Activated T-cell treated with anti-CD3 and anti-CD28 coated beads, Interleukin-2, amount 50 U/mL, for 1 hour (primary cell): ENCODE measurements at places on chromosomes 3 and 15.

GRCh38 chr3:167489571-167489970 lies 15.7 kb upstream of the SERPINI2 start:
- DNase-seq = no peak

DNA sequence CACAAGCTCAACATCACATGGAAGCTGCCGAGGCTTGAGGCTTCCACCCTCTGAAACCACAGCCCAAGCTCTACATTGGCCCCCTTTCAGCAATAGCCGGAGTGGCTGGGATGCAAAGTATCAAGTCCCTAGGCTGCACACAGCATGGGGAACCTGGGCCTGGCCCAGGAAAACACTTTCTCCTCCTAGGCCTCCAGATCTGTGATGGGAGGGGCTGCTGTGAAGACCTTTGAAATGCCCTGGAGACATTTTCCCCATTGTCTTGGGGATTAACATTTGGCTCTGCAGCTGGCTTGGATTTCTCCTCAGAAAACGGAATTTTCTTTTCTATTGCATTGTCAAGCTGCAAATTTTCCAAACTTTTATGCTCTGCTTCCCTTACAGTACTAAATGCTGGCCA lies 18.2 kb downstream of the HRG start:
- no peak for DNase-seq

DNA sequence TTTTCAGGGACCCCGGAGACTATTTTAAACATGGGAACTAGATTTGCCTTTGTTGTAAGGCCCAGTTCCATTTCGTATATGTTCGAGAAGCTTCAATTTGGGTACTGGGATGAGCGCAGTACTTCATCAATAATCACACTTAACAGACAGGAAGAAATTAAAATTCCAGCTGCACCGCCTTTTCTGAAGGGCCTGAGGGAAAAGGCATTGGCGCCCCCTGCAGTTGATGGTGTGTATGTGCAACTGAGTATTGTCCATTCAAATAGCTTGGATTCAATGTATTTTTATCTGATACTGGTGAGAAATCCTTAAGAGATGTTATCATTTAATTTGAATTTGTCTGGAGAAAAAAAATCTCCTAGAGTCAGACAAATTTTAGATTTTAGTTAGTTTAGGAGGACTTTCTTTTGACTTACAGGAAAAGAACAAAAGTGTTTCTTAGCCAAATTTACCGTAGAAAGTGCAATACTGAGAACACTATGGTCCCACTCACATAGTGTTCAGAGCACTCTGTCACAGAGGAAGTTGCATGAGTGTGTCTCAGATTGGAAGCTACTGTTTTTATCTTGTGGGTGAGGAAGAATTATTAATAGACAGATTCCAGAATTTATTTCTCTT lies 5.4 kb upstream of the ALDH1A2 start:
- DNase-seq = no peak

GRCh38 chr15:50825946-50826345 lies 60.4 kb upstream of the SPPL2A start:
- DNase-seq = no peak

DNA sequence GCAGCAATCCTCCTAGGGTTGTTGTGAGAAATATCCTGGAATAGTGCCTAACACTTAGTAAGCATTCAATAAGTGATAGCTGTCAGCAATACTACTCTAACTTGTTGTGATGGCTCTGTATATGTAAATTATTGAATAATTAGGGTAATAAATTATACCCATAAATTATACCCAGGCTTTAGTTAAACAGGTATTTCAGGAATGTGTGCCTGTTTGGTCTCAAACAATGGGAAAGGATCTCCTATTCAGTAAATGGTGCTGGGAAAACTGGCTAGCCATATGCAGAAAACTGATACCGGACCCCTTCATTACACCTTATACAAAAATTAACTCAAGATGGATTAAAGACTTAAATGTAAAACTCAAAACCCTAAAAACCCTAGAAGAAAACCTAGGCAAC lies 14.8 kb upstream of the ARNT2 start:
- DNase-seq = no peak

GRCh38 chr15:68232937-68233336 lies 3.4 kb upstream of the CLN6 start:
- no peak for DNase-seq

- no peak for DNase-seq
Measured at GRCh38 chr3:186929186-186929585, 1.1 kb upstream of the ST6GAL1 start.

DNA sequence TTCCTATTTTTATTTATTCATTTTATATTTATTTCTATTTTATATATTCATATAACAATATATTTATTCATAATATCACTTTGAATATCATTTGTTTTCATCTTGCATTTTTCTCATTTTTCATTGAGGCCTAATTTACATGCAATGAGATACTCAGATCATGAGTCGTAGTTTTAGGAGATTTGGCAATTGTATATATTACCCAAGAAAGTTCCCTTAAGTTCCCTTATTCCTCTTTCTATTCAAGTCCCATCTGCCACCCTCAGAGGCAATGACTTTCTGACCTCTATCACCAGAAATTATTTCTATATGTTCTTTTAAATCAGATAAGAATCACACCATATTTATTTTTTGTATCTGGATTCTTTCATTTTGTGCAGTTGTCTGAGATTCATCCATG lies 329.1 kb upstream of the TPRG1 start:
- no peak for DNase-seq

- DNase-seq = no peak
Measured at GRCh38 chr15:92112180-92112579, 258.7 kb downstream of the SLCO3A1 start.

- DNase-seq = no peak
Measured at GRCh38 chr15:39312984-39313383, 267.9 kb upstream of the THBS1 start.

DNA sequence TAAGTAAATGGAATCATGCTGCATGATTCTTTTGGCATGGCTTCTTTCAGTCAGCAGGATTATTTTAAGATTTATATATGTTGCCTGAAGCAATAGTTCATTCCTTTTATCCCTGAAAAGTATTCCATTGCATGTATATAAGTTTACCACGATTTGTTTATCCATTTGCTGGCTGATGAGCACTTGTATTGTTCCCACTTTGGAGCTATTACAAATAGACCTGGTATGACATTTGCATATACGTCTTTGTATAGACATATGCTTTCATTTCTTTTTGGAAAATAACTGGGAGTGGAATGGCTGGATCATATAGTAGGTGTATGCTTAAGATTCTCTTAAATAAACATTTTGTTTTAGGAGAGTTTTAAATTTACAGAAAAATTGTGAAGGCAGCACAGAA lies 79.3 kb upstream of the CBLB start:
- DNase-seq = no peak

- no peak for DNase-seq
Measured at GRCh38 chr15:63347074-63347857, 34.4 kb downstream of the CA12 start.

DNA sequence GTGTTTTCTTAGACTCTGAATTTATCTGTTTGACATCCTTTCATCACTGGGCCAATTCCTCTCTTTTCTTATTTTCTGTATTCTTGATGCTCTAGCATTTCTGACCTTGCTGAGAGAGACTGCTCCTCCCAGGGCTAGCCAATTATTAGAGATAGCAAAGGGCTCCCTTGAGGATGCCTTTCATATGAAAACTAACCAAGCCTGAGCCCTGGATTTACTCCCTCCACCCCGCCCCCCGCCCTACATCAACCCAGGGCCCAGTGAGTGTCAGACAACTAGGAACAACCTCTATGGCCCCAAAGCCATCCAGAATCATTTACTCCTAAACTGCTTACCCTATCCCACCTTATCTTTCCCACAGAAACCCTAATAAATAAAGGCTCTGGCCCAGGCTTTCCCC lies 69.7 kb upstream of the LARS2 start:
- DNase-seq = no peak
